ENCODE measurements at places on chromosomes 2 and 18. TPM values are rescaled to one million over a fixed set of nuclear protein-coding genes. Genes with fewer than 3 reads are reported as not detected.

SPDYA gene
- total RNA-seq: 28.7 TPM

FEV gene
- total RNA-seq: not detected

CYTIP gene
- 9.1 TPM for total RNA-seq

CHST10 gene
- 21.5 TPM for total RNA-seq

NIF3L1 gene
- total RNA-seq: 45.9 TPM

GRCh38 chr2:159706385-159706980 lies 5.8 kb upstream of the MARCHF7 start:
- no peak for DNase-seq

DNA sequence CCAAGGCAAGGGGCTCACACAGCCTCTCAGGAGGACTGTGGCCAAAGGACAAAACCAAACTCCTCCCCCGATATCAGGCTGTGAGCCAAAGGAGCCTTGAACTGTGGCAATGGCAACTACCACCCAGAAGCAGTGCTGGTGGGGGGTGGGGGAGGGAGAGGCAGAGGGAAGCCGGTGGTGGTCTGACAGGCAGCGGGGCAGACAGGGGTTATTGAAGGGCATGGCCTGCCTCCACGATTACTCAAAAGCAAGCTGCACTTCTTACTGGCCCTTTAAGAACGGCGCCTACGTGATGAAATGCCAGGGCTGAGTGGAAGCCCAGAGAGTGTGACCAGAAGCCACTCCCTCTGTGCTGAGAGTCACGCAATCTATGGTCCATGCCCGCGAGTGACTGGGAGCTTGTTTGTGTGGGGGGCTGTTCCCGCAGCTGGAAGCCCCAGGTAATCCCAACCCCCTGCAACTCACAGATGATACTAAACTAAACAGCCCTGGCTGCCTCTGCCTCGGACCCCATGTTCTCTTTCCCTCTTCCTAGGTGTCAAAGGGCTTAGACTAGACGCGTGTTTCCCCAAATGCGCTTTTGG lies 128.2 kb upstream of the CXCR4 start:
- DNase-seq: peak; percentile 74

GRCh38 chr2:156522864-156523440 lies 86.8 kb downstream of the GPD2 start:
- no peak for DNase-seq

- no peak for DNase-seq
Observed at GRCh38 chr18:62026586-62026985, 133.8 kb upstream of the RNF152 start.

DNA sequence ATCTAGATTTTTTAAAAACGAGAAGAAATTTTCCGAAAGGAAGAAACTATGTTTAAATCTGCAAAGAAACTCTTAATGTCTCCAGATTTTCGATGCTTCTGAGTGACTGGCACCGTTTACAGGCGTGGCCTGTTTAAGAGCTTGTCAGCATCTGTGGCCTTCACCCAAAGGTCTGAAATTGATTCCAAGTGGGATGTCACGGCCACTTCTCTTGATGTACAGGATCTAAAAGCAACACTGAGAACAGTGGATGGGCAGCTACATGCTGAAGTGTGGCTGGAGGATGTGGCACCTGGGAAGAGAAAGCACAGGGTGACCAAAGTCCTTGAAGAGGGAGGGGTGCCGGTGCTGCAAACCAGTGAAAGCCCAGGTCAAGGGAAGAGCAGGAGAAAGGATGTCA lies 28.0 kb downstream of the EMILIN2 start:
- DNase-seq: no peak

GRCh38 chr18:34550902-34551301 lies 159.2 kb upstream of the DTNA start:
- DNase-seq: no peak

DNA sequence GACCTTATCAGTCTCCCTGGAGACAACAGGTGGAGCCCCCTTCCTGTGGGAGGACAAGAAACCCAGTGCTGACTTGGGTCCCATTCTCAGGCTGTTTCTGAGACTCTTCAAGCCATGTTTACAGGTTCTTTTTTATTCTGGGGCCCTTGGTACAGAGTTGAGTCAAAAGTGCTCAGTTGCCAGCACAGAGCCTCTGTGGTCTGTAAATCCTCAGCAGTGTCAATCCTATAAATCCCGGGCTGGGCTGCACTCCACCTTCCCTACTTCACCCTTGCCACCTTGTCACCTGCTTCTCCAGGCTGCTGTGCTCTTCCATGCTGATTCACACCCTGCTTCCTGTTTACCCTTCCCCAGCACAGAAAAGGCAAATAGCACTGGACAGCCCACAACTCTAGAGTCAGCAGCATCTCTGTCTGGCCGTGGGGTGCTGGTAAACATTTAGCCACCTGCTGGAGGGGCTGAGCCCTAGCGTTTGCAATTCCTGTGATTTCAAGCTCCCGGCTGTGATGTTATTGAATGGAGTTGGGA lies 74.7 kb downstream of the TNFRSF11A start:
- DNase-seq: no peak

DNA sequence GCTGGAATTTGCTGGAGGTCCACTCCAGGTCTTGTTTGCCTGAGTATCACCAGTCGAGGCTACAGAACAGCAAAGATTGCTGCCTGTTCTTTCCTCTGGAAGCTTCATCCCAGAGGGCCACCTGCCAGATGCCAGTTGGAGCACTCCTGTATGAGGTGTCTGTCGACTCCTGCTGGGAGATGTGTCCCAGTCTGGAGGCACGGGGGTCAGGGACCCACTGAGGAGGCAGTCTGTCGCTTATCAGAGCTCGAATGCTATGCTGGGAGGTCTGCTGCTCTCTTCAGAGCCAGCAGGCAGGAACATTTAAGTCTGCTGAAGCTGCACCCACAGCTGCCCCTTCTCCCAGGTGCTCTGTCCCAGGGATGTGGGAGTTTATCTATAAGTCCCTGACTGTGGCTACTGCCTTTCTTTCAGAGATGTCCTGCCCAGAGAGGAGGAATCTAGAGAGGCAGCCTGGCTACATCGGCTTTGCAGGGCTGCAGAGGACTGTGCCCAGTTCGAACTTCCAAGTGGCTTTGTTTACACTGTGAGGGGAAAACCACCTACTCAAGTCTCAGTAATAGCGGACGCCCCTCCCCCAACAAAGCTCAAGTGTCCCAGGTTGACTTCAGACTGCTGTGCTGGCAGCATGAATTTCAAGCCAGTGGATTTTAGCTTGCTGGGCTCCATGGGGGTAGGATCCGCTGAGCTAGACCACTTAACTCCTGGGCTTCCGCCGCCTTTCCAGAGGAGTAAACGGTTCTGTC lies 301.1 kb downstream of the ERBB4 start:
- no peak for DNase-seq

DNA sequence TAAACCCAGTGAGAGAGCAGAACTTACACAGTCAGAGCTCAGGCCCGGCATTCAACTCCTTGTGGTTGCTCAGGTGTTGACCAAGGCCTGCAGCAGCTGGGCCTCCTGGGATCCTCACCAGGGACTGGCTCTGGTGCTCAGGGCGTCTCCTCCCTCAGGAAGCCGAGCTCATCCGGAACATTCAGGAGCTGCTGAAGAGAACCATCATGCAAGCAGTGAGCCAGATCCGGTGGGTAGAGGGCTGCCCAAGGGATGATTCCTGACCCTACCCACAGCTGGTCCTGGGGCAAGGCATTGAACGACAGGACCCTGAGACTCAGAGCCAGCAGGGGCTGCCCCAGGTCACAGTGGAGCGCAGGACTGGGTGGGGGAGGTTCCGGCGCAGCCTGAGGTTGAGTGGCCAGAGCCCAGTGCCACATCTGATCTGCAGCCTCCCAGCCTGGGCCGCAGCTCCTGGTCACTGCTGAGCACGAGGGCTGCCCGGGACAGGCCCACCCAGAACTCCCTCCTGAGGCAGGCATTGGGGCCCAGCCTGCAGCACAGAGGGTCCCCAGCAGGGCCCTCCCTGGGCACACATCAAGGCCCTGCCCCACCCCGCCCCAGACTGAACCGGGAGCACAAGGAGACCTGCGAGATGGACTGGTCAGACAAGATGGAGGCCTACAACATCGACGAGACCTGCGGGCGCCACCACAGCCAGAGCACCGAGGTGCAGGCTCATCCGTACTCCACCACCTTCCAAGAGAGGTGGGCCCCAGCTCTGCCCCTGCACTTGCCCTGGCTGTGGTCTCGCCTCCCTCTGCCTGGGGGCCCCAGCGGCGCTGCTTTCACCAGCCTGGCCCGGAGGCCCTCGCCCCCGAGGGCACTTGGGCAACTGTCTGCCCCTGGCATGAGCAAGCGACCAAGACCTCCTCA lies 2.4 kb downstream of the TEKT4 start:
- DNase-seq: no peak

GRCh38 chr2:101264360-101264939 lies 11.8 kb downstream of the CNOT11 start:
- DNase-seq: no peak

- no peak for DNase-seq
Observed at GRCh38 chr2:72431737-72432136, 284.1 kb upstream of the CYP26B1 start.

- no peak for DNase-seq
Observed at GRCh38 chr2:140701726-140702125, 1429.1 kb downstream of the LRP1B start.

- DNase-seq: no peak
Observed at GRCh38 chr2:28424799-28425463, 32.3 kb downstream of the FOSL2 start.

DNA sequence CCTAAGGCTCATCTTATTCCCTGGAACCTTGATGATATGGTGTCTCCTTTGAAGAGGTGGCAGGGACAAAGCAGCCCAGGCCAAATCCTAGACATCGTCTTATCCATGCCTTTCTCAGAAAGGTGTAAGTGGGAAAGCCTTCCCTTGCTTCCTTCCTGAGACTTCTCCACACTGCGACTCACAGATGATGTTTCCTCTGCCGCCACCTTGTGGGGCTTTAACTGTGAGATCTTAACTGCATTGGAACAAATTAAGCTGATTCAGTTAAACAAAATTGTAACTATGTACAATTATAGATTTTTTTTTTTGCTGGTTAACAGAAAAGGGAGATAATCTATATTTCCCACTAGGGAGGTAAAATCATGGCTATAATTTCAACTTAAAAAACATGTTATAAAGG lies 10.0 kb upstream of the GCA start:
- peak; percentile 56 for DNase-seq

- no peak for DNase-seq
Observed at GRCh38 chr2:150141226-150142001, 346.1 kb downstream of the RND3 start.
